ENCODE measurements at places on chromosomes 11 and 22.

GRCh38 chr11:124315052-124315451, 1.3 kb upstream of the OR8D1 start:
- no peak for DNase-seq

GRCh38 chr11:67577951-67578350, 5.7 kb upstream of the GSTP1 start:
- no peak for DNase-seq

DNA sequence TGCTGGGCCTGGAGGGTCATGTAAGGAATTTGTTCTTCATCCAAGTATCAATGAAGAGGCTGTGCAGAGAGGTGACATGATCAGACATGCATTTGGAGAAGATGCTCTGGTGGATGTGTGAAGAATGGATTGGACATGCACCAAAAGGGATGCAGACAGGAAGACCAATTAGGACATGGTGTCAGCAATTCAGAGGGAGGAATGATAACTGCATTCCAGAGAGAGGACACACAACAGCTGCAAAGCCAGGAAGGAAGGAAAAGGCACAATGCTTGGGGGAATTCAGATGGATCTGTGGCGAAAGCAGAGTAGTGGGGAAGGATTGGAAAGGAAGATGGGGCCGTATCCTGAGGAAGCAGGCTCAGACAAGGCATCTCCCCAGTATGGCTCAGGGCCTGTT, 5.2 kb upstream of the ARRB1 start:
- no peak for DNase-seq

DNA sequence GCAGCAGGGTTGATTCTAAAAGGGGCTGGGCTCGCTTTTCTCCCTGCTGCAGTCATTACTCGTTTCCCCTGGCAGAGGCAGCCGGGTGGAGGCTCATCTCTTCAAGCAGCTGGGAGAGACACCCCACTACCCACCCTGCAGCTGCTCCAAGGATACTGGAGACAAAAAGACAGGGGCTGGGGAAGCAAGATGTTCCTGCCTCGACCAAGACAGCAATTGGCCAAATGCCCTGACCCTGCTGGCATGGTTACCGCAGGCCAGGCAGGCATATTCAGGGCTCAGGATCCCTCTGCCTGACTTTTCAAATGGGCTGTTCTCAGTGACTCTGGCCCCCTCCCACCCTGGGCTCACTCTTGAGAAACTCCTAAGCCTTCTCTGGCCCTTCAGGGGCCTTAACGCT, 6.8 kb upstream of the RGL4 start:
- no peak for DNase-seq

All from renal pelvis (tissue), 12 donors.